Stimulated activated CD4-positive, alpha-beta T cell treated with anti-CD3 and anti-CD28 coated beads, Interleukin-2, amount 100 ng/mL, for 48 hours (primary cell): ENCODE measurements at places on chromosomes 6 and 20.

DNA sequence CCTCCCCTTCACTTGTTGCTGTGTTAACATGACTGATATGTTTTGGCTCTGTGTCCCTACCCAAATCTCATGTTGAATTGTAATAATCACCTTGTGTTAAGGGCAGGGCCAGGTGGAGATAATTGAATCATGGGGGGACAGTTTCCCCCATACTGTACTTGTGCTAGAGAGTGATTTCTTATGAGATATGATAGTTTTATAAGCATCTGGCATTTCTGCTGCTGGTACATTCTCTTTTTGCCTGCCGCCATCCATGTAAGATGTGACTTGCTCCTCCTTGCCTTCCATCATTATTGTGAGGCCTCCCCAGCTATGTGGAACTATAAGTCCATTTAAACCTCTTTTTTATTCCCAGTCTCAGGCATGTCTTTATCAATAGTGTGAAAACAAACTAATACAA is 185.0 kb downstream of the TBX18 start:
- no peak for DNase-seq

DNA sequence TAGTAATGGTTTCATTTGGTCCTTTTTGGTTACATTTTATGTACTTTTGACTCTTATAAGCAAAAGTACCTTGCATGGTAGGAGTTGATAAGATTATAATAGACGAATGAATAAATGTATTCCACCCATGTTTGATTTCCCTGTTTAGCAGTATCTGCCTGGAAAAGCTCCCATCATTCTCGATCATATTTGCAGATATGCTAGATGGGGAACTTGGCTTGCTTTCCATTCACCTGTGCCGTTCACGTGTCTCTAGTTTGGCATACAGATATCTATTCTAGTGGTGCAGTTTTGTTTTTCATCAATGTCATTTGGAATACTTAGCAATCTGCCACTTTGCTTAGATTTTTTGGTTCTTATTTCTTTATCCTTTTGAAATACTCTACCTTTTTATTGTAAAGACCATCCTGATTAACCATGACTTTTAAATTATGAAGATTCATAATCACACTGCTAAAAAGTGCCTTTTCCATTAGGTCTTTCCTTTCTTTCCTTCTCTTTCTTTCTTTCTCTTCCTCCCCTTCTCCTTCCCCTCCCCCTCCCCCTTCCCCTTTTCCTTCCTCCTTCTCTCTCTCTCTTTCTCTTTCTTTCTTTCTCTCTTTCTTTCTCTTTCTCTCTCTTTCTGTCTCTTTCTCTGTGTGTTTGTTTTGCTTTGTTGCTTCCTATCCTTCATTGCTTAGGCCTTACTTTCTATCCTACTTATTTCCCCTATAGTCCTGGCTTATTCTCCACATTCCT is 40.4 kb downstream of the ANKS1A start:
- no peak for DNase-seq

GRCh38 chr6:13485303-13485702 is 2.1 kb downstream of the GFOD1 start:
- no peak for DNase-seq

DNA sequence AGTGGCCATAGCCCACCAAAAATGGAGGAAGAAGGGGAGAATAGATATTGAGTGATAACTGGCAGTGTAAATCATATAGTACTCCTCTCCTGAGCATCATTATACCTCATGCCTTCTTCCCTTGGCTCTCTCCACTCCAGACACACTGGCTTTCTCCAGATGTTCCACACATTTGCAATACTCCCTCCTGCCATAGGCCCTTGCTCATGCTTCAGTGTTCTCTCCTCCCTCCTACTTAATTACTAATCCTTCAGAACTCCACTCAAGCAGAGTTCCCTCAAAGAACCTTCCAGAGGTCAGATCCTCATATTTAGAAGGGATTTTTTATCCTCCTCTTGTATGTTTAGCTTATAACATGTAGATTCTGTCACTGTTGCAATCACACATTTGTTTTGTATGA is 279.5 kb upstream of the SUPT3H start:
- no peak for DNase-seq

- DNase-seq = no peak
Measured at GRCh38 chr20:11235058-11235457, 561.3 kb upstream of the JAG1 start.

GRCh38 chr20:24102290-24102689 is 113.7 kb upstream of the GGTLC1 start:
- DNase-seq = peak; percentile 12

- DNase-seq = no peak
Measured at GRCh38 chr6:20575125-20575524, 40.9 kb downstream of the CDKAL1 start.

DNA sequence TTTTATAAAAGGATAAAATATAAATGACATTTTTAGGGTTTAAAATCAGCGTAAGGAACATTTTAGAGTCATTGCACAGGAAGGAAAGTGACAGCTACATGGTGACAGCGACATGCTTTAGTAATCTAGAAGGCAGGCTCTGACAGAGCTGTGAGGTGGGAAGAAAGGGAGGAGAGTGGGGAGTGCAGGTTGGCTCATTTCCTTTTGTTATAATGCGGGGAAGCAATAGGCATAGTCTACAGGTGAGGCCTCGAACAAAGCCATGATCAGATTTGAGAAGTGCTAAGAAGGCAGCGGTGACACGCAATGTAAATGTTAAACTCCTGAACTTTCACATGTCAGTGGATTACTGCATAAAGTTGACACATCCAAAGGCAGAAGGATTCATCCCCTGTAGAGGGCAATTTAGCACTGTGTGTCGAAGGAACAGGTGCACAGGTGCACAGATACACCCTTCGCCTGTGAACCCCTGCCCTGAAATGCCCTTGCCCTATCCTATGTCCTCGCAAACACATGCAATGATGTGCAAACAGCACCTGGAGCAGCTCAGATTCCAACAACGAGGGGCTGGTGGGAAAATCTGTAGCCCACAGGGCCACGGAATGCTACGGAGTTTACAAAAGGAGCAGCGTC is 32.4 kb upstream of the SMOC2 start:
- DNase-seq = no peak

DNA sequence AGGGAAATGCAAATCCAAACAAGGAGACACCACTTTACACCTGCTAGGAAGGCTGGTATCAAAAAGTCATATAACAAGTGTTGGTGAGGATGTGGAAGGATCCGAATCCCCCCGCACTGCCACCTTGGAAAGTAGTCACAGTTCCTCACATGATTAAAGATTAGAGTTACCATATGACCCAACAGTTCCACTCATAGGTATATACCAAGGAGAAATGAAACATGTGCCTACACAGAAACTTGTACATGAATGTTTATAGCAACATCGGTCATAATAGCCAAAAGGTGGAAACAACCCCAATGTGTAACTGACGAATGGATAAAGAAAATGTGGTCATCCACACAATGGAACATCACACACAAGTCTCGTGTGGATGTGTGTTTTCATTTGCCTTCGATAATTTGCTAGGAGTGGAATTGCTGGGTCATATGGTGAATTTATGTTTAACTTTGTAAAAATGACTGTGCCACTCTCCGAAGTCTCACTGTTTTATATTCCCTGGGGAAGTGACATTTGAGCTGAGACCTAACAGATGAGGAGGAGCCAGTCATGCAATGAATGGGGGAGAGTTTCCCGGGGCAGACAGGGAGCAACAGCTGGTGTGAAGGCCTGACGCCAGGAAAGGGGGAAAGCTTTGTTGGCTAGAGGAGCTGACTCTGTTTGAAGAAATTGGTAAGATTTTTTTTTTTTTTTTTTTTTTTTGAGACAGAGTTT is 125.9 kb upstream of the MLN start:
- DNase-seq = no peak
